Caudate nucleus (tissue), 63 donors: ENCODE measurements at places on chromosomes 2 and 18.

DNA sequence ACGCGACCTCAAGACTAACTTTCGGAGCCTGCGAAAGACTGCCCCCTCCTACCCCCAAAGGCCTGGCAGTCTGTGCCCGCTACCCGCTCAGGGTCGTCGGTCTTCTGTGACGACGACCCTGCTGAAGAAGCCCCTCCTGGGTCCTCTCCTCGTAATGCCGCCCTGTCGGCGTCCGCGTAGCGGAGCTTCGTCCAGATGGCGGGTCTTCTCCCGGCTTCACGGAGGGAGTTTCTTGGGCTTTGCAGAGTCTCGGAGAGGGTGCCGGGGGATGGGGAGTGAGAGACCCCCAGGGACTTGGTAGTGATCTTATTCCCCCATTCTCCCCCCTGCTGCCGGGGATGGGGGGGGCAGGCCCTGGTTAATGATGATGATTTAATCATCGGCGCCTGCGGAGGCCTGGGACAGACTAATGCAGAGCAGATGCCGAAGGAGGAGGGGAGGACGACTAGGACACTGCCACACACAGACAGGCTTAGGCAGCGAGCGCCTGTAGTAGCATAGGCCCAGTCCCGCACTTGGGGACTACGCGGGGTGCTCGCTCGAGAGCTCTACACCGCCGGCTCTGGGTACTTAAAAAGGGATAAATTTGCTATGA, 528 bp upstream of the PCGF1 start:
- peak; percentile 39 for DNase-seq

- no peak for DNase-seq
Measured at GRCh38 chr2:43233218-43234212, 7.1 kb upstream of the ZFP36L2 start.

- no peak for DNase-seq
Measured at GRCh38 chr2:120571015-120571728, 164.5 kb upstream of the GLI2 start.

DNA sequence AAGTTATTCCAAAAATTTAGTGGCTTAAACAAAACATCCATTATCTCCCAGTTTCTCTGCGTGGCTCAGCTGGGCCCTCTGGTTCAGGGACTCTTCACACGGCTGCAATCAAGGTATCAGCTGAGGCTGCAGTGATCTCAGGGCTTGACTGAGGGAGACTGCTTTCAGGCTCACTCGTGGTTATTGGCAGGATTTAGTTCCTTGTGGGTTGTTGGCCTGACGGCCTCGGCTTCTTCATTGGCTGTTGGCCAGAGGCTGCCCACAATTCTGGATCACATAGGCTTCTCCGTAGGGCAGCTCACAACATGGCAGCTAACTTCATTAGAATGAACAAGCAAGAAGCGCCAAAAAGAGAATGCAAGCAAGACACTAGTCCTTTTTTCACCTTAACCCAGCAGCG, 90.1 kb downstream of the ABI2 start:
- no peak for DNase-seq

DNA sequence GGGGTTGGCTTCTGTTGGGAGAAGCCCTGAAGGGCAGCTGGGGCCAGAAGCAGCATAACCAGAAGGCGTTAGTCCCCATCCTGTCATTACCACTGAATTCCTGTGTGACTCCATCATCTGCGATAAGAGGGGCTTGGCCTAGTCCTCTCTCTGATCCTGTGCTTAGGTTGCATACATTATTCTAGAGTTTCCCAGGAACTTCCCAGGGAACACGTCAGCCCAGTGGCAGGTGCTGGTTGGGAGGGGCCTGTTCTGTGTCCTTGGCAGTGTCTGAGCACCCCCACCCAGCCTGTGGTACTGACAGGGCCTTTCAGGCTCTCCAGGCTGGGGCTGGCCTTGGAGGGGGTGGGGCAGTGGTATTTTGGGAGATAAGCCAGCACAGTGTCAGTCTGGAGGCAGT, 4.5 kb upstream of the TOGARAM2 start:
- no peak for DNase-seq

- peak; percentile 68 for DNase-seq
Measured at GRCh38 chr18:58310517-58310916, 266.5 kb downstream of the NEDD4L start.

DNA sequence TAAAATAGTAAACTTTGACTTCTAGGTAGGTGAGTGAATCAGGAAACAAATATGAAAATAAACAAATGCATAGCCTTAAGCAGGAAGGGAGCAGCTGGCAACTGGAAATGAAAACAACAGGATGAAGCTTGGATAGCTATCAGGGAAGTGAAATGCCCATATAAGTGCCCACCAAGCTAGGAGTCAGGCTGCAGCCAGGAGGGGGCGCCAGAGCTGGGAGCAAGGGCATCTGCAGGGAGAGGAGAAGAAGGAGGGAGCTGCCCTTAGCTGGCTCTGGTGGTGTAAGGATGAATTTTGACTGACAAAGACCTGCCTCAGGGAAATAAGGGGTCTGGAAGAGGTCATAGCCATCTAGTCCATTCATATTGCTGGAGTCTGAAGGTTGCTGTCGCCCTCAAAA, 298.3 kb downstream of the TDRD15 start:
- no peak for DNase-seq

DNA sequence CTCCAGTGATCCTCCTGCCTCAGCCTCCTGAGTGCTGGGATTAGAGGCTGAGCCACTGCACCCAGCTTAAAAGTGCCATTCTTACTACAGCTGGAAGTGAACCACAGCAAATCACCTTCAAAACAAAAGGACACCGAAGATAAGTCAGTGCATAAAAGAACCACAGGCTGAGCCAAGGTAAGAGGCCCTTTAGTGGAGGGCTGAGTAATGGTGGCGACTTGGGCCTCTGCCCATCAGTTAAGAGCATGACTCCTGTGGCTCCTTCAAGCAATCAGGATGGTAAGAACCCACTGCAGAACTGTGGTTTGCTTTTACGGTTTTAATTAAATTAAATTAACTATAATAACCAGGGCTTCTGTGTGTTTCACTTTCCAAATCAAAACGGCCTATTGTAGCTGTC, 75.1 kb downstream of the CTAGE1 start:
- DNase-seq = no peak

- no peak for DNase-seq
Measured at GRCh38 chr2:213057977-213058376, 93.4 kb downstream of the IKZF2 start.

DNA sequence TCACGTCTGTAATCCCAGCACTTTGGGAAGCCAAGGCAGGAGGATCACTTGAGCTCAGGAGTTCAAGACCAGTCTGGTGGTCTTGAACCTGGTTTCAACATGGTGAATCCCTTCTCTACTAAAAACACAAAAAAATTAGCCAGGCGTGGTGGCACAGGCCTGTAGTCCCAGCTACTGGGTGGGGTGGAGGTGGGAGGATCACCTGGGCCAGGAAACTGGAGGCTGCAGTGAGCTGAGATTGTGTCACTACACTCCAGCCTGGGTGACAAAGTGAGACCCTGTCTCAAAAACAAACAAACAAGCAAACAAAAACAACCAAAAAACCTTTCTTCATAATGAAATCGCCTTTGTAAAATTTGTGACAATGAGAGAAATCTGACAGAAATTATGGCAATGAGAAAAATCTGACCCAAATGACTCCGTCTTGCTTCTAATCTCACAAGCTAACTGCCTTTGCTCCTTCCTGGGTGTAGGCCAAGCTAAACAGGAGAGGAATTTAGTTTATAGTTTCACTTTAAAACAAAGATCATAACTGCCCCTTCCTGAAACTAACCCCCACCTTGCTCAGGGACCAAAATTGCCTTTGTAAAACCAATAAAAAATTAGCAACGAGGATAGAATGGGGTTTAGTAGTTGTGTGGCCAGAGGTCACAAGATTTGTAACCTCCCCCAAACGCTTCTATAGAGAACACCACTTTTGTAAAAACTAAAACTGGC, 60.7 kb upstream of the KIF5C start:
- DNase-seq = no peak

DNA sequence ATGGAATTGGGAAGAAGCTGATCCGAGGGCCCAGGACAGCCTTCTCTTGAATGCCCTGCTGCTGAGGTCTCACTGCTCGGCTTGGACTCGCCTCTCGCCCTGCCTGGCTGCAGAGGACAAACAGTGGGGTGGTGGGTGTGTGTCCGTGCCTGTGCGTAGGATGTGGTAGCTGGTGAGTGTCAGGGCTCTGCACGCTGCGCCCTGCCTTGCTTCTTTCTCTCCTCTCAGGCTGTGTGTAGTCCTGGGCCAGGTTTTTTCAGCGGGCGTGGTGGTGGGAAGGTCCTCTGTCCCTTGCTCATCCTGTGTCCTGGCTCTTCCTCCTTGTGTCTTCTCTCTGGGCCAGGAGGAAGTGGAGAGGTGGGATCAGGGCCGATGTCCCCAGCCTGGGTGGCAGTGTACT, 44.8 kb downstream of the RRM2 start:
- DNase-seq = no peak

DNA sequence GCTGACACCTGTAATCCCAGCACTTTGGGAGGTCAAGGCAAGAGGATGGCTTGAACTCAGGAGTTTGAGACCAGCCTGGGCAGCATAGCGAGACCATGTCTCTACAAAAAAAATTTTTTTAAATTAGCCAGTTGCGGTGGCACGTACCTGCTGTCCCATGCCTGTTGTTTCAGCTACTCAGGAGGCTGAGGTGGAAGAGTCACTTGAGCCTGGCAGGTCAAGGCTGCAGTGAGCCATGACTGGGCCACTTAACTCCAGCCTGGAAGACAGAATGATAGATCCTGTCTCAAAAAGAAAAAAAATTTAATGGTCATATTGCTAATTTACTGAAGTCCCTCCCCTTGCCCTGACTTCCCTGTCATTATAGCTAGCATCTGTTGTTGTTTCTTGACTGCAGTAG, 112.6 kb downstream of the ARHGAP28 start:
- DNase-seq = no peak

DNA sequence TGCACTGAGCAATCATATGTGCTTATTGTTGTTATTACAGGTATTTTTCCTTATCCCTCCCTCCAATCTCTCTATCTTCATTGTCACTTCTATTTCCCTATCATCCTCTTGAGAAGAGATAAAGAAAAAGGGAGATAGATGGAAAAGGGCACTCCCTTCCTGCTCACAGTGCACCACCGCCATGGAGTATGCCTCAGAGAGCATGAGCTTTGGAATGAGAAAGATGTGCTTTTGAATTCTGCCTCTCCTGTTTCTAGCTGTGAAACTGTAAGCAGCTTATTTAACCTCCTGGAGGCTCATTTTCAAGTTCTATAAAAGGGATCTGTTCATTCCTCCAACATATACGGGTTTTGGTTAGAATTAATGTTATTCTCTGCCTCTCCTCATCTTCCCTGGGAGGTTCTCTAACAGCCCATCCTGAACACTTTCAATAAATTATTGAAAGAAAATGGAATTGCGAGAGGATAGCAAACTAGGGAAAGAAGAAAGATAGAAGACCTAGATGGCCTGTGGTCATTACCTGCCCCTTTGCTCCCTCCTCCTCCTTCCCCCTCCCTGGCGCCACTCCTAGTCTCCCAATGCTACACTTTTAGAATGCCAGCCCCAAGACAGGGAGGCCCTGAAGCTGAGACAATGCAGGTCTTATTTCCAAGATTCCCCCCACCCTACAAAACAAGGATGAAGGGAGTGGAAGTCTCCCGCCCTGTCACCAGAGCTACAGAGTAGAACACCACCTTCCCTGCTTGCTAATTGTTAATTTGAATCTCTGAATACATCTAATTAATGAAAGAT, 37.8 kb downstream of the FIGN start:
- DNase-seq = no peak

DNA sequence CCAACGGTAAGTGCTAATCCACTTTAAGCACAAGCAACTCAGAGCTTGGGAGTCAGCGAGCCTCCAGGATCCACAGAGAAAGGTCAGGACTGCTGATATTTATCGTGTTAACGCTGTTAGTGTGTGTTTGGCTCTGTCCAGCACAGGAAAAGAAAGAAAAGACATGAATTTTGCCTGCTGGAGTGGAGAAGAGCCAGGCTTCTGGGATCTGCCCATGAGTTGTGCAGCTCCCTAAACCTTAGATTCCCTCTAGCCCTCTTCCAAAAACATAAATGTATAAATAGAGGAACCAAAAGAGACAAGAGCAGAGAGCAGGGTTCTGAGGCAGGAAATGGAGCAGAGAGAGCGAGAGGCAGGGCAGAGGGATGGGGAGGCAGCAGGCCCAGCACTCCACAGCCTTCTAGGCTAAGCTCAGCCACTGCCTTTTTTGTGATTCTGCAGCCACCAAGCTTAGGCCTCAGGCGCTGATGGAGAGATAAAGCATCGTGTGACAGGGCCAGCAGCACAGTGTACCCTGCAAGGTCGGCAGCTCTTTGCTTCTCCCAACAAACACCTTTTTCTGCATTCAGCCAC, 14.5 kb upstream of the MAT2A start:
- no peak for DNase-seq

DNA sequence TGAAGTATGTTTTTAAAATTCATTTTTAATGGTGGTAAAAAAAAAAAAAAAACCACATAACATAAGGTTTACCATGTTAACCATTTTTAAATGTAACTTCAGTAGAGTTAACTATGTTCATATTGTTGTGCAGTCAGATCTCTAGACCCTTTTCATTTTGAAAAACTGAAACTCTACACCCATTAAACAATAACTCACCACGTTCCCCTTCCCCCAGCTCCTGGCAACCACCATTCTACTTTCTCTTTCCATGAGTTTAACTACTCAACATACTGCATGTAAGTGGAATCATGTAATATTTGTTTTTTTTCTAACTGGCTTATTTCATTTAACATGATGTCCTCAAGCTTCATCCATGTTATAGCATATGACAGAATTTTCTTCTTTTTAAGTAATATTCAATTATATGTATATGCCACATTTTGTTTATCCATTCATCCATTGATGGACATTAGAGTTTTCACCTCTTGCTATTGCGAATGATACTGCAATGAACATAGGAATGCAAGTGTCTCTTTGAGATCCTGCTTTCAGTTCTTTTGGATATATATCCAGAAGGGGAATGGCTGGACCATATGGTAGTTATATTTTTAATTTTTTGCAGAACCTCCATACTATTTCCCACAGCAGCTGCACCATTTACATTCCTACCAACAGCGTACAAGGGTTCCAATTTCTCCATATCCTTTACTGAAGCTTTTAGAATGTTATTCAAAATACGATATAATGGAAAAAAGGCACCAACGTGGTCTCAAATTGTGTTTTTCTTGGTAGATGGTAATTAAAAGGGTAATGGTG, 91.0 kb downstream of the SPTBN1 start:
- no peak for DNase-seq

DNA sequence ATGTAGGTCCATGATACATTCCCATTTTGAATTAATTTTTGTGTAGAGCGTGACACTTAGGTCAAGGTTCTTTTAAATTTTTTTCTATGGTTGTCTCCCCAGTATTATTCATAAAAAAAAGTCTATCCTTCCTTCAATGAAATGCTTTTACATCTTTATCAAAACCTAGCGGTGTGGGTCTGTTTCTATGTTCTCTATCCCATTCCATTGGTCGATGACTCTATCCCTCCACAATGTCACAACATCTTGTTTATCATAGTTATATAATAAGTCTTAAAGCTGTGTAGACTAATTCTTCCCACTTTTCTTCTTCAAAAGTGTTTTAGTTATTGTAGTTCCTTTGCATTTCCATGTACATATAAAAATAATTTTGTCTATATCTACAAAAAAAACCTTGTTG, 47.2 kb upstream of the GPR17 start:
- DNase-seq = no peak

GRCh38 chr2:223324402-223324801, 272.4 kb downstream of the KCNE4 start:
- no peak for DNase-seq
